GM23338 (cell line): ENCODE measurements at places on chromosomes 5 and 9. TPM values are rescaled to one million over a fixed set of nuclear protein-coding genes. Genes with fewer than 3 reads are reported as not detected.

The PCDHB5 gene
- total RNA-seq, result 37.7 and 49.7 TPM in 2 replicates

The PTGER4 gene
- total RNA-seq, result 4.4 and 4.7 TPM in 2 replicates

The GRIN1 gene
- 2.1 and 5.5 TPM in 2 replicates for total RNA-seq

The IL5 gene
- total RNA-seq, result not detected in 2 replicates

The PAEP gene
- not detected in 2 replicates for total RNA-seq

The CCNI2 gene
- total RNA-seq, result 0.74 and 2.5 TPM in 2 replicates

The MVB12B gene
- 4.0 and 6.6 TPM in 2 replicates for total RNA-seq

The SLC45A2 gene
- total RNA-seq, result not detected in 2 replicates

The SNCAIP gene
- total RNA-seq, result 8.0 and 11.9 TPM in 2 replicates

The ARSB gene
- 24.6 and 27.2 TPM in 2 replicates for total RNA-seq

The TNFSF15 gene
- total RNA-seq, result 0.07 and 0.08 TPM in 2 replicates

DNA sequence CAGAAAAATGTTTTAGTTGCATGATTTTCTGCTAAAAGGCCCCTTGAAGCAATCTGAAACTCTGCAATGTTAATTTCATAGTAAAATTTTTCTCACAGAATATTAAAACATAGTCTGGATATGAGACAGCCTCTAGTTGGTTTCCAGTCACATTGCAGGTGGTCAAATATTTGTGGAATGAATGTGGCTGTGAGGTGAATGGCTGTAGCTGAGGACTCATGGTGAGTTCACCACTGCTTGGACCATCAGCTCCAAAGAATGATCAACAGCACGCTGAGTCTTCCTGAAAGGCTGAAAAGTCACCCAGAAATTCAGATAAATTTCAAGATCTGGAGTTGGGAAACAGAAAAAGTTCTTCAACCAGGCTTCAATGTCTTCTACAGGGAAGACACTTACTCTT, 79.8 kb downstream of the MAT2B start:
- DNase-seq, result no peak
- H3K36me3 ChIP-seq, result no peaks in the 10 kb centered on the region
- no peaks in the 10 kb centered on the region for H3K27me3 ChIP-seq
- H3K4me1 ChIP-seq, result no peaks in the 10 kb centered on the region
- no peak overlapping the region for H3K4me3 ChIP-seq
- H3K27ac ChIP-seq, result no peak overlapping the region

DNA sequence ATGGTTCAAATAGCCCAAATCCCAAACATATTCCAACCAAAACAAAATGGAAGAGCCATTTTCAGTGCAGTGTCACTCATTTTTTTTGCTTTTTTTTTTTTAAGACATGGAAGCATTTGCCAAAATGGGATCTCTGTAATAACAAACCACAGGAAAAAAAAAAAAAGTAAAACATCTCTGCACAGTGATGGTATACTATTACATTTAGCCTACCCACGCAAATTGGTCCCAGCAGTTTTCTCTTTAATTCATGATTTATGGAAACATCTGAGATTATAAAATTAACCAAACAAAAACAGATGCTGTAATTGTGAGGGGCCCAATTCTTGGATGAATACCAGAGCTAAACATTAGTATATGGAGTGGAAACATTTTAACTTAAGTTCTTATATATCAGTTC, 566.6 kb downstream of the ZNF608 start:
- H3K36me3 ChIP-seq, result no peaks in the 10 kb centered on the region
- H3K27me3 ChIP-seq, result no peaks in the 10 kb centered on the region
- DNase-seq, result no peak
- peaks cover 9% of the 10 kb centered on the region; the same call in 1 of the 2 replicates for H3K4me1 ChIP-seq
- H3K4me3 ChIP-seq, result no peak overlapping the region
- H3K27ac ChIP-seq, result no peak overlapping the region

GRCh38 chr5:143245929-143246561, 157.4 kb downstream of the NR3C1 start:
- no peak for DNase-seq
- no peak overlapping the region for H3K27ac ChIP-seq
- no peaks in the 10 kb centered on the region for H3K36me3 ChIP-seq
- no peaks in the 10 kb centered on the region for H3K4me1 ChIP-seq

GRCh38 chr5:113246361-113246870, 188.4 kb downstream of the TSSK1B start:
- H3K27me3 ChIP-seq, result no peaks in the 10 kb centered on the region
- no peak overlapping the region for H3K4me3 ChIP-seq
- H3K27ac ChIP-seq, result 0 out of 2 replicates have a peak overlapping the region, but pooled peaks have one; percentile 8
- H3K4me1 ChIP-seq, result peaks cover 19% of the 10 kb centered on the region

- DNase-seq, result no peak
- no peaks in the 10 kb centered on the region for H3K27me3 ChIP-seq
- no peak overlapping the region for H3K4me3 ChIP-seq
- H3K27ac ChIP-seq, result no peak overlapping the region
These were observed 314.0 kb downstream of the ARHGEF28 start for GRCh38 chr5:73940026-73940425.

DNA sequence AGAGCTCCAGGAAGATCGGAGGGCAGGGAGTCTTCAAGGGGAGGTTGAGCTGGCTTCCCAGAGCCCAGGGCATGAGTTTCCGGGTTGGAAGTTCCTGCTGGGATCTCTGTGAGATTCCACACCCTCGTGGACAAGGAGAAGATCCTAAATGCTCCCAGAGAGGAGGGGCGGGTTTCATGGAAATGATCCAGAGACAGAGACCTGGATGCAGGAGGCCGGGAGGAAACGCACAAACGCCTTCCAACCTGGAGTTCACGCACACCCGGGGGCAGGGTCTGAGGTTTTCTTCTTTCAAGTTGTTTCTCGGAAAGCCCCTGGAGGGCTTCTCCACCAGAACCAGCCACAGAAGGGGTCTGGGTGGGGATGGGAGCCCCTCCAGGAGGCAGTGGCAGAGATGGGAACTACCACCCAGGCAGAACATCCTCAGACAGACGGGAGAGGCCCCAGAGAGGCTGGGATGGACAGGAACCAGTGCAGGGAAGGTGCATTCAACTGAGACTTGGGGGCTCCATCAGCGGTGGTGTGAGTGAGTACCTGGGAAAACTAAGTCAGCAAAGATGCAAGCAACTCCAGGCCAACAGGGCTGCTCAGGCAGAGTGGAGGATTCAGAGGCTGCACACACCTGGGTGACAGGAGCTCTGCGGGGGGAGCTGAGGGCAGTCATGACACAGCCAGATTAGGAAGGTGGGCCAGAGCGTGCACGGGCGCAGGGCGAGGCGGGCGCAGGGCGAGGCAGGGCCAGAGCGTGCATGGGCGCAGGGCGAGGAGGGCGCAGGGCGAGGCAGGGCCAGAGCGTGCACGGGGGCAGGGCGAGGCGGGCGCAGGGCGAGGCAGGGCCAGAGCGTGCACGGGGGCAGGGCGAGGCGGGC, 52.1 kb upstream of the EXOC3 start:
- no peak overlapping the region for H3K4me3 ChIP-seq
- no peaks in the 10 kb centered on the region for H3K27me3 ChIP-seq
- H3K36me3 ChIP-seq, result no peaks in the 10 kb centered on the region
- no peak for DNase-seq

GRCh38 chr5:103101079-103101750, 18.7 kb downstream of the GIN1 start:
- no peak for DNase-seq
- H3K36me3 ChIP-seq, result no peaks in the 10 kb centered on the region
- H3K4me3 ChIP-seq, result no peak overlapping the region
- no peaks in the 10 kb centered on the region for H3K27me3 ChIP-seq

DNA sequence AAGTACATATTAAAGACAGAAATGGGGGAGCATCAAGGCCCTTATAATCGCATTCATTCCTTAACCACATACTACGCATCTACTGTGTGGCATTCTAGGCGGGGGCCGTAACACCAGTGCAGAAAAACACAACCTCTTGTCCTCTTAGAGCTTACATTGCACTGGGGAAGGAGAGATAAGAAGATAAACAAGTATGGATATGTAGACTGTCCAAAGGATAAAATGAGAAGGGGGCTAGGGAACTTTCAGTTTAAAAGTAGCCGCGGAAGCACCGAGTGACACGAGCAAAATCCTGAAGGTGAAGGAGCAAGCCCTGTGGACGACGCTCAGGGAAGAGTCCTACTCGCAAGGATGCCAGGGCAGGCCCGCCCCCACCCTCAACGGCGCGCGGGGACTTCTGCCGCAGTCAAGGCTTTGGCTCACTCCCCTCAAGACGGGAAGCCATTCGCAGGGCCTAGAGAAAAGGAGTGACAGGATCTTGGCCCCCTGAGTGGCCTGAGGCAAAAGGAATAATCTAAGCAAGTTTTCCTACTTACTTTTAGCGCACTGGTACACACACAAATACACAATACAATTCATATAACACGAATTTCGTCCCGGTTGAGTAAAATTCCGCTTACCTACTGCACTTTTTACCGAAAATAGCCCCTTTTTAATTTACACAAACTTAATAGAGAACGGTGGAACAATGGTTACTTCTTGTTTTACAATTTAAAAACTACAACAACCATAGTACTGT, 1.3 kb upstream of the NIPBL start:
- no peak overlapping the region for H3K27ac ChIP-seq
- DNase-seq, result peak; percentile 62
- H3K27me3 ChIP-seq, result no peaks in the 10 kb centered on the region

- H3K36me3 ChIP-seq, result no peaks in the 10 kb centered on the region; the same call in 1 of the 2 replicates
- H3K4me1 ChIP-seq, result peaks cover 43% of the 10 kb centered on the region
- H3K4me3 ChIP-seq, result no peak overlapping the region
- H3K27me3 ChIP-seq, result no peaks in the 10 kb centered on the region
These were observed 26.3 kb downstream of the STC2 start for GRCh38 chr5:173301695-173302545.

GRCh38 chr9:134555094-134555650, 86.4 kb upstream of the COL5A1 start:
- no peaks in the 10 kb centered on the region for H3K4me1 ChIP-seq
- no peaks in the 10 kb centered on the region for H3K27me3 ChIP-seq
- no peak overlapping the region for H3K4me3 ChIP-seq
- H3K36me3 ChIP-seq, result no peaks in the 10 kb centered on the region

DNA sequence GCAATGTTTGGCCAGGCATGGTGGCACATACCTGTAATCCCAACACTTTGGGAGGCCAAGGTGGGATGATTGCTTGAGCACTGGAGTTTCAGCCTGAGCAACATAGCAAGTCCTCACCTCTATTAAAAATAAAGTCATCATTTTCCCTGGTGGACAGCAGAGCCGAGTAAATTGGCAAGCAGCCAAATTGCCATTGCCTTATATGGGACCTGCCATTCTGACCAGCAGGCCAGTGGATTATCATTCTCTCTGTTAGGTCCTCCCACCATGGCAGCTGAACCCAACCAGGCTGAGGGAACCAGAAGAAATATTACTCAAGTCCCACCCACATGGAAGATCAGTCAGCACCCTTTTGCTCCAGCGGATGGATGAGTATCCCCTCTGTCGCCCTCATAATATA, 1829.9 kb downstream of the EFNA5 start:
- H3K27ac ChIP-seq, result no peak overlapping the region
- no peaks in the 10 kb centered on the region for H3K4me1 ChIP-seq
- H3K36me3 ChIP-seq, result no peaks in the 10 kb centered on the region; the same call in 1 of the 2 replicates
- no peaks in the 10 kb centered on the region for H3K27me3 ChIP-seq
- no peak for DNase-seq

- H3K27ac ChIP-seq, result no peak overlapping the region
- H3K27me3 ChIP-seq, result no peaks in the 10 kb centered on the region
- H3K4me1 ChIP-seq, result no peaks in the 10 kb centered on the region; the same call in 1 of the 2 replicates
These were observed 37.1 kb upstream of the GLRX start for GRCh38 chr5:95859661-95860060.

GRCh38 chr5:142836048-142836447, 65.9 kb downstream of the ARHGAP26 start:
- peaks cover 15% of the 10 kb centered on the region for H3K4me1 ChIP-seq
- no peak overlapping the region for H3K4me3 ChIP-seq
- H3K27ac ChIP-seq, result no peak overlapping the region
- DNase-seq, result no peak

- H3K4me3 ChIP-seq, result no peak overlapping the region
- no peaks in the 10 kb centered on the region; the same call in 1 of the 2 replicates for H3K36me3 ChIP-seq
- DNase-seq, result no peak
- no peak overlapping the region for H3K27ac ChIP-seq
- no peaks in the 10 kb centered on the region for H3K4me1 ChIP-seq
- no peaks in the 10 kb centered on the region for H3K27me3 ChIP-seq
These were observed 181.6 kb downstream of the TRIM36 start for GRCh38 chr5:114988096-114988495.

DNA sequence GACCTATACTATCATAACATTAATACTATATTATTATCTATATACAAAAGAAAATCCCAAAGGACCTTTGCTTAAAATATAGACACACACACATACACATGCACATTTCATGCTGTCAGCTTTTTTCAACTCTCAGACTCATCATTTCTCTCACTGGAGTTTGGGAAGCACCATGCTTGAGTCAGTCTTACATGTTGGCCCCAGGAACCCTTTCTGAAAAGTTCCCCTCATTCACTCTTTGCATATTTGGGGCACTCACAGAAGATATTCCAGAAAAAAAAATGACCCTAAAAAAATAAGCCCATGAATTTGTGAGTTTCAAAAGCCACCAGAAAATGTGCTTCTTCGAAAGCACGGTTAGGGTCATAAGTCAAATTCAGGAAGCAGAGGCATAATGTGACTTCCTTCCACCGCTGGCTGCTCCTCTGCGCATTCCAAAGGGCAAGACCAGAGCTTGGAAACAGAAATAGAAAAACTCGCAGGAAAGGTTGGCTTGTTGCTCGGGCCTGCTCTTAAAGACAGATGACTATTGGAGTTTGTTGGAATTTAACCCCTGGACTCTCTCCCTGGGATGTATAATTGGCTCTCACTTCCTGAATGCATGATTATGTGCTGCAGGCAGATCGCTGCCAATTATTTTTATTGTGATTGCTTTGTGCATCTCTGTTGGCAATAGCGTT, 129.7 kb upstream of the IQGAP2 start:
- no peak for DNase-seq
- H3K27ac ChIP-seq, result no peak overlapping the region

GRCh38 chr5:111627862-111628261, 115.5 kb upstream of the STARD4 start:
- H3K4me1 ChIP-seq, result no peaks in the 10 kb centered on the region
- H3K36me3 ChIP-seq, result no peaks in the 10 kb centered on the region
- no peak for DNase-seq
- no peak overlapping the region for H3K27ac ChIP-seq
- no peaks in the 10 kb centered on the region for H3K27me3 ChIP-seq
- H3K4me3 ChIP-seq, result no peak overlapping the region

DNA sequence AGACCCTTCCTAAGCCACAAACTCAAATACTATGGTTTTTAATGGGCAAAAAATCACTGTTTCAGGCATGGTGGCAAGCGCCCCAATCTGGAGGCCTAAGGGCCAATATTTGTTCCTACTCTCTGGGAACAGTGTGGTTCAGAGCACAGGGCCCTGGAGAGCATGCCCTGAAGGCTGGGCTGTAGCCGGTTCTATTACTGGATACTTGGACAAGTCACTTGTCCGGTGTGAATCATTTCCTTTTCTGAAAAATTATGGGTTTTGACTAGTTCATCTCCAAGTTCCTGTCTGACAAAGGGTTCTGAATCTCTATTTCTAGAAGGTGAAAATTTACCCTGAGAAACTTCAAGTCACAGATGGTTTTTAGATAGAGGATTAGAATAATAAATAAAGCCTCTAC, 75.0 kb downstream of the OTULIN start:
- no peak overlapping the region for H3K27ac ChIP-seq
- H3K4me1 ChIP-seq, result peaks cover 31% of the 10 kb centered on the region
- no peak overlapping the region for H3K4me3 ChIP-seq
- H3K36me3 ChIP-seq, result no peaks in the 10 kb centered on the region
- H3K27me3 ChIP-seq, result no peaks in the 10 kb centered on the region
